ENCODE measurements at places on chromosomes 7 and 10. TPM values are rescaled to one million over a fixed set of nuclear protein-coding genes. Genes with fewer than 3 reads are reported as not detected.

CUBN gene
- polyA plus RNA-seq, result 0.09 TPM

GRCh38 chr10:132412316-132413192 lies 15.6 kb downstream of the PWWP2B start:
- no peaks in the 10 kb centered on the region for H3K36me3 ChIP-seq
- H3K27me3 ChIP-seq, result no peaks in the 10 kb centered on the region
- H3K4me1 ChIP-seq, result peaks cover 64% of the 10 kb centered on the region
- H3K4me3 ChIP-seq, result no peak overlapping the region
- peak; percentile 11 for DNase-seq

GRCh38 chr10:5557040-5557721 lies 32.4 kb downstream of the CALML3 start:
- peaks cover 52% of the 10 kb centered on the region for H3K4me1 ChIP-seq
- no peak overlapping the region for H3K27ac ChIP-seq
- H3K27me3 ChIP-seq, result no peaks in the 10 kb centered on the region
- no peaks in the 10 kb centered on the region for H3K36me3 ChIP-seq

DNA sequence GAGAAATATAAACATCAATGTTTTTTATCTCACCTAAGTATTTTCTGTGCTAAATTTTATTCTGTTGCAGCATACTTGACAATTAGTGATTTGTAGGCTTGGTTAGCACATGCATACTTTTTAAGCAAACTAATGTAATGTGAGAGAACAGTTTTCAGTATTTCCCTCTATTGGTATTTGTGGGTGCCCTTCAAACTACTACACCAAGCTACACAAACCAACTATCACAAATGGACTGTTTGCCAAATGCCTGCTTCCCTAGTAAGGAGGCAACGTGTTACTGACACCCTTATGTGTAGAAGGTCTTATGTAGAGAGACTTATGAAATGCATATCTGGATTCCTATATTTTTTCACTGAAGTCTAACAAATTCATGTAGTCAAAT lies 98.4 kb upstream of the FZD1 start:
- no peak overlapping the region for H3K4me3 ChIP-seq
- no peaks in the 10 kb centered on the region for H3K36me3 ChIP-seq
- DNase-seq, result no peak
- H3K27me3 ChIP-seq, result no peaks in the 10 kb centered on the region

DNA sequence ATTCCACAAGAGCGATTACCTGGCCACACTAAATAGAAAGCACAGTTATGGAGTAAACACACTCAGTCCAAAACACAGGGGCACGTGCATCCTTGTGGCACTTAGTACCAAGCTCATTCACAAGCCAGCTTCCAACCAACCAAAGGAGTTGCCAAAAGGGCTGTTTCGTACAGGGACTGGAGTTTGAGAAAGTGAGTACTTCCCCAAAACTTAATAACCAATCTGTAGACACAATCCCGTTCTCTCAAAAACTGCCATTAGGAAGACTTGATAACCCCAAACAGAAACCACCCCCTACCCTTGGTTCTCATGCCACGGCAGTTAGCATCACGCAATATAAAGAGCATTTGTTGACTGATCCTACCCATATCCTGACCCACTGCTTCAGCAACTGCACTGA lies 166.2 kb upstream of the ASAH2 start:
- no peak for DNase-seq
- no peaks in the 10 kb centered on the region for H3K27me3 ChIP-seq
- H3K4me1 ChIP-seq, result peaks cover 8% of the 10 kb centered on the region
- peak overlapping the region; percentile 71 for H3K4me3 ChIP-seq
- peak overlapping the region; percentile 75 for H3K27ac ChIP-seq
- H3K36me3 ChIP-seq, result peaks cover 10% of the 10 kb centered on the region

AQP1 gene
- 6.7 TPM for polyA plus RNA-seq

DNA sequence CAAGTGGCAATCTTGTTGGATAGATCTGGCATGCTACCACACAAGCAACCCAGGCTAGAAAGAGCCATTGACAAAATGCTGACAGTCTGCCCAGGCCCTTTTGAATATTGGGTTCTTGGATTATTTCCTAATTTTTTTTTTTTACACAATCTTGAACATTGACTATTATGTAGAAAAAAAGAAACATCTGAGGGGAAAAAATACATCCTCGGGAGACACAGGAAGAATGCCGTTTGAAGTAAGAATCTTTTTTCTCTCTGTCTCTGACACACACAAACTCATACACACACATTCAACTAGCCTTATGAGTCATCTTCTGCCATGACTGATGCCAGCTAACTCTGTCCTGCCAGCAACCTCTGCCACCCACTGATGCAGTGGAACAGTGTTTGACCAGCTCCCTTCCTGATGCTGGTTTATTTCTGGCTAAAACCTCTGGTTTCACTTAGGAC lies 47.2 kb downstream of the SORBS1 start:
- H3K4me1 ChIP-seq, result peaks cover 14% of the 10 kb centered on the region
- no peaks in the 10 kb centered on the region for H3K27me3 ChIP-seq
- no peaks in the 10 kb centered on the region for H3K36me3 ChIP-seq
- no peak for DNase-seq
- H3K4me3 ChIP-seq, result no peak overlapping the region
- no peak overlapping the region for H3K27ac ChIP-seq

IL6 gene
- polyA plus RNA-seq, result 2.2 TPM

DNA sequence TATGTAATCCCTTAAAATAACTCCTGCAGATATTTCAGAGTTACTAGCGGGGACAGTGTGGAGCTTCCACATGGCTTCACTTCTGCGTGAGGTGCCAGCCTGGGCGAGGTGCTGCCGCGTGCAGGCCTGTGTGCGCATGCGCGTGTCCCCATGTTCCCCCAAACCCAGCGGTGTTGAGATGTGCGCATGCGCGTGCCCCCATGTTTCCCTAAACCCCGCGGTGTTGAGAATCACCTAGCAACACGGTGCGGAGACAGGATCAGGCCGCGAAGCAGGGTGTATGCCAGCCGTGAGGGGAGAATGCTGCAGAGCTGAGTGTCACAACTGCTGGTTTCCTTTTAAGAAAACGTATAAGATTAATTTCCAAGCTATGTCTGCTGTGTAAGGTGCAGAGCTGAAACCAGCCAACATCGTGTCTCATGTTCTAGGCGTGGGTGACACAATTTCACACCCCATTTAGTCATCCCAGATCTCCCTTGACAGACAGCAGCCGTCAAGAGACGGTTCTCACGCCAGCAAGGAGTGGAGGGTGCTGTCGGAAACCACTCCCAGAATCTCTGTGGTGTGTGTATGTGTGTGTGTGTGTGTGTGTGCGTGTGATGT lies 71.9 kb upstream of the ADARB2 start:
- peaks cover 5% of the 10 kb centered on the region for H3K4me1 ChIP-seq
- H3K4me3 ChIP-seq, result peak overlapping the region; percentile 22
- peaks cover 24% of the 10 kb centered on the region for H3K27me3 ChIP-seq
- H3K27ac ChIP-seq, result no peak overlapping the region

- no peak for DNase-seq
- H3K4me3 ChIP-seq, result no peak overlapping the region
- H3K36me3 ChIP-seq, result no peaks in the 10 kb centered on the region
- H3K27ac ChIP-seq, result no peak overlapping the region
- H3K27me3 ChIP-seq, result no peaks in the 10 kb centered on the region
Observed at GRCh38 chr7:134024739-134025138, 102.4 kb upstream of the LRGUK start.

EEPD1 gene
- 0.85 TPM for polyA plus RNA-seq

SLC16A12 gene
- polyA plus RNA-seq, result not detected

DNA sequence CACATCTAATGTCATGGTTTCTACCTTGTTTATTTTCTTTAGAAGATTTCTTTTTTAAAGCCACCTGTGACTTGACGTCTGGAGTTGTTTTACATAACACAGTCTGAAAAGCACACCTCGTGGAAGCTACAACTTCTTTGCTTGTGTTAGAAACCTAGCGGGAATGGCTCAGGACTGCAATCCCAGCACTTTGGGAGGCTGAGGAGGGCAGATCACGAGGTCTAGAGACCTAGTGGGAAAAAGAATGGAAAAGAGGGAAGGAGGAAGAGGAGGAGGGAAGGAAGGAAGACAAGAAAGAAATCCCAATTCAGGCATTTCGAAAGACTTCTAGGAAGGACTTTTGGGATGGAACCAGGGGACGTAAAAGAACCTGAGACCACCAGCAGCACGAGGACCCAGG lies 146.3 kb upstream of the CELF2 start:
- DNase-seq, result no peak
- no peaks in the 10 kb centered on the region for H3K36me3 ChIP-seq
- H3K27ac ChIP-seq, result no peak overlapping the region

GPR15LG gene
- polyA plus RNA-seq, result not detected

- H3K27ac ChIP-seq, result no peak overlapping the region
- H3K27me3 ChIP-seq, result peaks cover 90% of the 10 kb centered on the region
- no peak overlapping the region for H3K4me3 ChIP-seq
- no peak for DNase-seq
- no peaks in the 10 kb centered on the region for H3K36me3 ChIP-seq
- H3K4me1 ChIP-seq, result peaks cover 42% of the 10 kb centered on the region
Observed at GRCh38 chr7:157520249-157520648, 183.4 kb downstream of the DNAJB6 start.

ING3 gene
- polyA plus RNA-seq, result 43.8 TPM

DNA sequence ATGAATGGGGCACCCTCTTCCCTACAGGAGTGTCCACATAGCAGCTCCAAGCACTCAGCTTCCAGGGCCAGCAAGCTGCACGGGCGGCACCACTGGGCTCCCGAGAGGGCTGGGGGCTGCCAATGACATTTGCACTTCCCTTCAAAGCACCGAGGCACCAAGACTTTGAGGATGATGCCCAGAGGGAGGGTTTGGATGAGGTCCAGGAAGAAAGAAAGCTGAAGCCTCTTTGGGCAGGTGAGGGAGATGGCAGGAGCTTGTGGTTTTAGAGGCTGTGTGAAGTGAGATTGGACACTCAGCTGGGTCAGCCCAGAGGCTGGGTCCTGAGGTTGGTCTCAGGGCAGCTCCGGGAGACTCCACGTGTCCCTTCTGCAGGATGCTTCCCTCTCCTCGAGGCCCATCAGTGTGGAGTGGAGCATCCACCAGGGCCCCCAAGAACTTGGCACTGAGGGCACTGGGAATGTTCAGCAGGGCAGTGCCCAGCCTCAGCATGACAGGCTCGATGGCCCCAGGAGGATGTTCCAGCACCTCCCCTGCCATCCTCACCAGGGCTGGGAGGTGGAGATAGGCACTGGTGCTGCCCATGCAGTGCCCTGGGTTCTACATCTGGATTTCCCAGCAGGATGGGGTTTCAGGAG lies 54.9 kb upstream of the IGFBP3 start:
- no peaks in the 10 kb centered on the region for H3K27me3 ChIP-seq
- no peaks in the 10 kb centered on the region for H3K4me1 ChIP-seq

CALCR gene
- 0.11 TPM for polyA plus RNA-seq

DNA sequence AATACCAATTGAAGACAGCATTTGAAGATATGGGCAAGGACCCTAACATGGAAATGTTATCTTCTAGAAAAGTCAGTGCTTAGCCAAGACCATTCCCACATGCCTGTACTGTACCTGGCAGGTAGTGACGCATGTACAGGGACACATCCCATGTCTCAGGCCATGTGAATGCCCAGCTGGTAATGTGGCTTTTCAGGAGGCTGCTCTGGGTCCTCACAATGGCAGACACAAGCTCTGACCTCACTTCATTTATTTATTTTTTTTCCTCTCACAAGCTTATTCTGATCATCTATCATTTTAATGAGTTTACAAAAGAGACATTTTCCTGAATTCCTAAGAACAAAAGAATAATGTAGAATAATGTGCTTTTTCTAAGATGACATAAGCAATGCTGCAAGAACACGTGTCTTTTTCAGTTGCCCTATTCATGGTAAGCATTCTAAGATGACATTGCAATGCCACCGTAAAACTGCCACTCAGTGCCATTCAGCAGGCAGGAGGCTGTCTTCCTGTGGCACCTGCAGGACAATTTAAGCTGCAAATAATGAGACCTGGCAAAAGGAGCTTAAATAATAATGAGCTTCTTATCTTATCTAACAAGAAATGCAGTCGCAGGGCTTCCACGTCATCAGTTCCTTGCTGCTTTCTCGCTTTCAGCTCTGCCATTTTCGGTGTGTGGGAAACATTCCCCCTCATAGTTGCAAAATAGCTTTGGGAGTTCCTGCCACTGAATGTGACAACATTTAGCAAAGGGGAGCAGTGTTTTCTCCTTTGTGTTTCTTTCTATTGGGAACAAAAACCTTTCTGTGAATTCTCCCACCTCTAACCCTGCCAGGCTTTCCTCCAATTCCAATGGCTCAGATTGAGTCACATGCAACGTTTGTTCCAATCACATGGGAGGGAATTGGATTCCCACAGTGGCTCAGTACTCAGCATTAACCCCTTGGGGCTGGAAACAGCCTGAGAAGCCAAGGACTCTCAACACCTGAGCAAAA lies 113.0 kb downstream of the SEC23IP start:
- H3K27ac ChIP-seq, result no peak overlapping the region
- H3K36me3 ChIP-seq, result no peaks in the 10 kb centered on the region
- H3K4me3 ChIP-seq, result no peak overlapping the region
- no peak for DNase-seq
- no peaks in the 10 kb centered on the region for H3K27me3 ChIP-seq

- DNase-seq, result no peak
- no peak overlapping the region for H3K4me3 ChIP-seq
- no peaks in the 10 kb centered on the region for H3K4me1 ChIP-seq
- H3K36me3 ChIP-seq, result no peaks in the 10 kb centered on the region
- H3K27ac ChIP-seq, result no peak overlapping the region
- H3K27me3 ChIP-seq, result no peaks in the 10 kb centered on the region
Observed at GRCh38 chr7:143250822-143251221, 12.4 kb upstream of the GSTK1 start.

ALOX5 gene
- polyA plus RNA-seq, result 1.6 TPM

GRCh38 chr7:29322023-29322712 lies 127.6 kb downstream of the CHN2 start:
- H3K36me3 ChIP-seq, result no peaks in the 10 kb centered on the region
- H3K27me3 ChIP-seq, result peaks cover 2% of the 10 kb centered on the region
- no peak for DNase-seq
- H3K27ac ChIP-seq, result no peak overlapping the region
- no peaks in the 10 kb centered on the region for H3K4me1 ChIP-seq

DNA sequence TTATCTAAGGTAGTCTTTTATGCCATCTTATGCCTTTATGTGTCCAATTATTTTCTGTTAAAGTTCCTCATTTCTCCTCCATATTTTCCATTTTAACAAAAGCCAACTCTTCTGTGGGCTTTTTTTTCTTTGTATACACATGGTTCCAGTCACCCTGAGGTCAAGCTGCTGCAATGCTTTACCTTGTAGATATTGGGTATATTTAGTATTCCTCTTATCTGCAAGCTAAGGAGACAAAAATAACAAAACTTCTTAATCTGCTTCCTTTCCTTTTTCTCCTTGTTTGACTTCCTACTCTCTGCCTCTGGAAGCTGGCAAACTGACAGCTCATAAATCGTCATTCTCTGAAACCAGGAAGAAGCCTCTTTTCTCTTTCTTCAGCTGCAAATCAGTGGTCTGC lies 885.0 kb upstream of the LRRN3 start:
- no peak for DNase-seq
- H3K27ac ChIP-seq, result no peak overlapping the region
- no peak overlapping the region for H3K4me3 ChIP-seq
- no peaks in the 10 kb centered on the region for H3K4me1 ChIP-seq
- no peaks in the 10 kb centered on the region for H3K27me3 ChIP-seq

FGFR2 gene
- not detected for polyA plus RNA-seq

GRCh38 chr10:96655461-96656197 lies 64.7 kb downstream of the PIK3AP1 start:
- H3K4me1 ChIP-seq, result no peaks in the 10 kb centered on the region
- no peaks in the 10 kb centered on the region for H3K36me3 ChIP-seq
- DNase-seq, result no peak
- H3K27ac ChIP-seq, result no peak overlapping the region
- H3K4me3 ChIP-seq, result no peak overlapping the region
- H3K27me3 ChIP-seq, result peaks cover under 1% of the 10 kb centered on the region

- H3K27ac ChIP-seq, result no peak overlapping the region
- no peaks in the 10 kb centered on the region for H3K36me3 ChIP-seq
- no peaks in the 10 kb centered on the region for H3K4me1 ChIP-seq
- DNase-seq, result no peak
Observed at GRCh38 chr7:41656366-41656765, 46.5 kb downstream of the INHBA start.

- H3K36me3 ChIP-seq, result no peaks in the 10 kb centered on the region
- no peak for DNase-seq
Observed at GRCh38 chr7:81669476-81670105, 100.3 kb downstream of the HGF start.

Measured in K562 (cell line).